ENCODE measurements at places on chromosomes 3 and 15.
A peak's percentile ranks its signal among the peaks of the same experiment; 100 is the strongest.

DNA sequence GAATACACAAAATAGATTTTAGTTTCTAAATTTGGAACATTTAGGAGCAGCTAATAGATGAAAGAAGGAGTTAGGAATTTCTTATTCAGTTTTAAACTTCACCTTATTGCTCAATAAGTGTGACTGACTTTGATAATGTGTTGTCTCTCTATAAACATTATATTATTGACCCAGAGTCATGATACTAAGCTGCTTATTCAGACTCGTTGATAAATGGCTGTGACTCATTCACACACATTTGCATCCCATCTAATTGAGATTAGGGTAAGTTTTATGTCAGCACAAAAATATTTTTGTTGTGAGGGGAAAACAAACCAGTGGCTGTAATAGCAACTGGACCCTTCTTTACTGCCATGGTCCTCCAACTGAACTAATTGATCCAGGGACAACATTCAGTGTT is 137.6 kb downstream of the GOLIM4 start:
- no peak for DNase-seq

GRCh38 chr15:57611938-57612337 is 20.2 kb downstream of the MYZAP start:
- no peak for DNase-seq

GRCh38 chr3:36695113-36695768 is 69.1 kb downstream of the DCLK3 start:
- no peak for DNase-seq

DNA sequence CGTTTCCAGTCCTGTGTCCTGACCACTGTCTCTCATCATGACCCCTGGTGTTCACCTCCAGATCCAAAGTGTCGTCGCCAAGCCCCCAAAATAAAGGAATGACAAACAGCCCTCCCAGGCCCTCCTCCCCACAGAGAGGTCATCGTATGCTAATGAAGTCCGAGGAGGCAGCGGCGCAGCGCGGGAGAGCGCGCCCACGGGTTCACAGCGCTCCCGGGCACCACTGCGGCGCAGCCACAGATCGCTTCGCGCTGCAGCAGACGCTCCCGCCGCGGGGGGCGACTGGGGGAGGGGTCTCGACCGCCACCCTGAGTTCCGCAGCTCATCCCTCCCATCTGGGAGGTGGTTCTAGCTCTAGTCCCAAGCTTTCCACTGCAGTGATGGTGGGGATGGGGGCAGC is 1.3 kb downstream of the DGKG start:
- DNase-seq = no peak

- DNase-seq = peak; percentile 24
Observed at GRCh38 chr3:32045091-32045915, 61.1 kb upstream of the GPD1L start.

- DNase-seq = no peak
Observed at GRCh38 chr3:32105291-32106131, 909 bp upstream of the GPD1L start.

GRCh38 chr3:49791571-49791970 is 5.2 kb upstream of the IP6K1 start:
- DNase-seq = no peak

DNA sequence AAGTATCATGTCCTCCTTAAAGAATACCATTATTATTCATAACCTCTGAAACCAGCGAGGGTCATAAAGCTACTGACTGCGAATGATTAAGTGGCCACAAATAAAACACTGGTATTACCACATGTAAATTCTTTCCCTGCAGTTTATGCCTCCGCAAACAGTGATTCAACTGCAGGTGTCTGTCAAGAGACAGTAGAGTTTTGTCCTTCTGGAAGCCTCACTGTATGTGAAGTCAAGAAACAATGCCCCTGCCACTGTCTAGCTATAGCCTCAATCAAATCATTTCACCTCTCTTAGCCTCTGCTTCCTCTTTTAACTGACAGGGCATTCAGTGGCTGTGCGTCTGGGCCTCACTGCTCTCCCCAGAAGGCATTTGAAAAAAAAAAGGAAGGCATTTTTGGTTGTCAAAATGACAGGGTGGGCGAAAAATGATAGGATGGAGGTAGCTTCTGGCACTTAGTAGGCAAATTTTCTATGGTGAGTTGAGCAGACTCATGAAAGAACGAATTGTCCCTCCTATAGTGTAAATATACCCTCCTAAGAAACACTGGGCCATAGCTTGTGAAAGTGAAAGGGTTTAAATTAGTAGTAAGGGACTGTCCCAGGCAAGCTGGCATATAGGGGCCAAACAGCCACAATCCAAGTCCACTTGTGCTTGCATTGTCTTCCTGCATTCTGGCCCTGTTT is 66.7 kb downstream of the FILIP1L start:
- no peak for DNase-seq

DNA sequence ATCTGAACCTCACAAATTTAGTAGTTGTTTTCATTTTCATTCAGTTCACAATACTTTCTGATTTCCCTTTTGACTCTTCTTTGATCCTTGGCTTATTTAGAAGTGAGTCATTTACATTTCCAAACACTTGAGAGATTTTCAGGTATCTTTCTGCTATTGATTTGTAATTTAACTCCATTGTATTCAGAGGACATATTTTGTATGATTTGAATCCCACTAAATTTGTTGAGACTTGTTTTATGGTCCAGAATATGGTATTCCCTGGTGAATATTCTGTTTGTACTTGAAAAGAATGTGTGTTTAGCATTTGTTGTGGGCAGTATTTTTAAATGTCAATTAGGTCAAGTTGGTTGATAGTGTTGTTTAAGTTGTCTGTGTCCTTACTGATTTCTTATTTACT is 29.6 kb downstream of the FAN1 start:
- DNase-seq = no peak

DNA sequence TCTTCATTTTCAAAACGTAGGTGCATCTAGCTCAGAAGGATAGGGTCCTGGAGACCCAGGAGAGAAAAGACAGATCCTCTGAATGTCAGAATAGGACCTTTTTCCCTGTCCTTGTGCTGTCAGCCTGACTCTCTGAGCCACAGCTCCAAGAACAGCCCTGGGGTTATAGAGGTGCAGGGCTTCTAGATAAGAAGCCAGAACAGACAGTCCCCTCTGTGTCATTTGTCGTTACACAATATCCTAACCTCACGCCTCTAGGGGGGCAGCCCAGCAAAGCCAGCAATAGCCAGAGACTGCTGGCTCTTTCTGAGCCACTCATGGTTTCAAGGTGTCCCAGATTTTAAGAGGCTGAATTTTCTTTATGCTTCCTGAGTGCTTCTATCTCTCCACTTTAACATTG is 153.2 kb upstream of the THBS1 start:
- DNase-seq = no peak

DNA sequence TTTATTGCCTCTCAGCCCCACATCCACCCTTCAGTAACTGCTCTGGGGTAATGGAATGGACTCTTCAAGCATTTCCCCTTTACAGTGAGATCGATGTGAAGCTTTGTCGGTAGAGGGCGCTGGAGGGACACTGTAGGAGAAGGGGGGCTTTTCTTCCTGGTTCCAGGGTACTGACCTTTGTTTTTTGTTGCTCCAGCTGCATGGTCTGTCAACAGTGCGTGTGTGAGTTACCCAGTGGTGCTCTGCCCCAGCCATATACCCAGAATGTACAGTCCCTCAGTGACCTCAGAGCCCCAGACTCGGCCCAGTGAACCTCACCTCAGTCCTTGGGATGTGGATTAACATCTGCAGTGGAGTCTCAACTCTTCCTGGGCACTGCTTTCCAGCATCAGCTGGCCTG is 180.3 kb upstream of the TSC22D2 start:
- no peak for DNase-seq

DNA sequence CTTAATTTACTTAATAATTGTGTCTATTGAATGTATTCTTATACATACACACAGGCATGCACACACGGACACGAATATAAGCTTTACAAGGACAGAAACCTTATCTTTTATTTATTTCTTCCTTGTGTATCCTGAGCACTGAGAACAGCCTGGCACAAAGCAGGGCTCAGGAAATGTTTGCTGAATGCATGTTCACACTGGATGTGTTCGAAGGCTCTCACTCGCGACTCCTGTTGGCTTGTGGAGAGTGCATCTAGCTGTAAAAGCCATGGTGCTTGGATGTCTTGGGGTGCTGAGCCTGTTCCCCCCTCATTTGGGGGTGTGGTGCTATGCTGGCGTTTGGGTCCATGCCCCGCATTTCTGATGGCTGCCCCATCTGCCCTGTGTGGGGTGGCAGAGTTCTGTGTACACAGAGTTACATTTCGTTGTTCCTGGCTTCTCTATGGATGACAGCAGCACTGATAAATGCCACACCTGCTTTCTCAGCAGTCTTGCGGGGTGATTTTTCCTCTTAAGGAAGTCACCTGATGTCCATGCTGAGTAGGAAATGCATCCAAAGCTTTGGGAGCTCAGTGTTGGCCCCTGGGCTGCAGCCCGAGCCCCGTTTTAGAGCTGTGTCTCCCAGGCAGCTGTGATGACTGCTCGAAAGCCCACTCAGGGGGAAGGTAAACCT is 148.5 kb downstream of the IGF1R start:
- DNase-seq = no peak

DNA sequence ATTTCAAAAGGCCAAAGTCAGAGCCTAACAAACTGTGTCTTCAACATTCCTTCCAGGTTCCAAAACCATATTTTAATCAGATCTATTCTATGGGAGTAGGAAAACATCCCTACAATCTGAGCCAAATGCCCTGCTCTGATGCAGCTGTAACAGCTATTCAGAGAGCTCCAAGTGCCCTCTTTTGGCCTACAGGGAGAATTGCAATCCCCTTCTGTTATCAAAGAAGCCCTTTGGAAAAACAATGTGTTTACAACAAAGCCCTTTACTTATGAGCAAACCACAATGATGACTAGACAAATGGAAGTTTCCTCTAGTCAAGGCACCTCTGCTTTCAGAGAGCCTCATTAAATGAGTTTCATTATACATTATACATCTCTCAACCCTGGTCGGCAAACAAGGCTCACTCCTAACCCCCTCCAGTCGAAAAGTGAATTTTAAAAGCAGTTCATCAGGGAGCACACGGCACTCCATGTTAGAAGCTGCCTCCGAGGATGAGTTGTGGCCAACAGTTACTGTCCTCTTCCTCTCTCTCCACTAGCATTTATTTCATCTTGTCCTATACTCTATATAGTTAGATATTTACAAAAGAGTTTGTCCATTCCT is 42.6 kb upstream of the TMCO5A start:
- DNase-seq = no peak

DNA sequence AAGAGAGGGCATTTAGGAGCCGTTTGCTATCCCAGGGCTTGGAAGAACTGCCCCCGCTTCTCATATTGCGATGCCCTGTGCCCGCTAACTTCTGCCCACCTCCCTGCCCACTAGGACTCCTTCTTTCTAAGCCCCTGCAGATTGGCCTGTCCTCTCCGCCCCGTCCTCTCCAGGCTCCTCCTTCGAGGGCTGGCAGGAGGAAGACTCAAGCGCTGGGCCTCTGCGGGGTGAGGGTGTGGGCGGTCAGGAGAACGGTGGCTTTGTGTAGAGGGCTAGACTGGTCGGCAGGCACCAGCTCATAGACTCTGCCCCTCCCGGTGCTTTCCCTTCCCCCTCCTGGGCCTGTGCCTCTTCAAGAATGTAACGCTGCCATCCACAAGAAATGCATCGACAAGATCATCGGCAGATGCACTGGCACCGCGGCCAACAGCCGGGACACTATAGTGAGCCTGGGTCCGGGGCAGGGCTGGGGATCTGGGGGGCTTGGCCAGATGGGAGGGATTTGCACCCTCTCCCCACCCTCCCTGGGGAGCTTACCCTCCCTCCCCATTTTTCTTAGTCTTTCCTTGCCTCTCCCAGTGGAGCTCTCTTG is 21.9 kb downstream of the PRKCD start:
- DNase-seq = no peak

GRCh38 chr3:73114711-73115110 is 53.3 kb downstream of the EBLN2 start:
- DNase-seq = no peak

GRCh38 chr3:24714436-24714835 is 219.8 kb upstream of the THRB start:
- DNase-seq = no peak

DNA sequence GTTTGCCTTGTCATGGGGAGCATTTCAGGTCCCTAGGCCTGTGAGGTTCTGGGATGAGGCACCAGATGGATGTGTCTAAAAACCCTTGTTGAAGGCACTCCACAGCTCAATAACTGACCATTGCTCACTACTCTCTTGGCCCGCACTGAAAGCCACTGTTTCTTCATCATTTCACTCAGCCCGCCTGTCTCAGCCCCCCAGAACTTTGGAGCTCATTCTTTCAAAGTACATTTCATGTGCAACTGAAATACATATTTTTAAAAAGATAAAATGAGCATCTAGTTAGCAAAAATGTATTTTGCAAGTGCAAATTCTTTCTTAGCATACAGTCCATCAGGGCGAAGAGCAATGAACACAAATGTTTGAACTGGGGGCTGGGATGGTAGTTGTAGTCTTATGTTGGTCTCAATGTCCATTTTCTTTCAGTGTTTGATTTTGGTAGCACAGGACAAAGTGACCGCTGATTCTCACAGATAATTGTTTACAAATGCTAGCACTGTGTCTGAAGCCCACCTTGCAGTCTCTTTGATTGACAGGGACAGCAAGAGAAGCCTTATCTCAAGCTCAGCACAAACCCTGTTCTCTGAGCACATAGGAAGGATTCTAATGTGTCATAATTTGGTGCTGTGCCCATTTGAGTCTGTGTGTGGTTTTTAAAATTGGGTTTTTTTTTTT is 19.6 kb downstream of the HEMK1 start:
- DNase-seq = no peak

DNA sequence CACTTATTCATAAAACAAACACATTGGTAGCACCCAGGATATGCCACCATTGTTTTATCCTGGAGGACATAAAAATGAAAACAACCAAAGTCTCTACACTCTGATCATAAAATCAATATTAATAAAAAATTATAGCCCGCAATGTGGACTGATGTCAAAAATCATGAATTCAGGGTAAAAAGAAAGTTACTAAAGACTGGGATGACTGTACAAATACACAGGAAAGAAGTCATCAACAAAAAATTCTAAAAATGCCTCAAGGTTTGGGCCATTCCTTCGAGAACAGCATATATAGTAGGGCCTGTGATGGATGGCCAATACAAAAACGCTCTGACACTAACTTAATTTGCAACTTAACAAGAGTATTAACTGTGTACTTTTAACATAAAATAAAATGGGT is 76.8 kb downstream of the THBS1 start:
- DNase-seq = no peak

GRCh38 chr3:141816958-141817357 is 53.8 kb downstream of the GRK7 start:
- no peak for DNase-seq

- DNase-seq = no peak
Observed at GRCh38 chr3:177781686-177782161, 584.4 kb upstream of the TBL1XR1 start.

DNA sequence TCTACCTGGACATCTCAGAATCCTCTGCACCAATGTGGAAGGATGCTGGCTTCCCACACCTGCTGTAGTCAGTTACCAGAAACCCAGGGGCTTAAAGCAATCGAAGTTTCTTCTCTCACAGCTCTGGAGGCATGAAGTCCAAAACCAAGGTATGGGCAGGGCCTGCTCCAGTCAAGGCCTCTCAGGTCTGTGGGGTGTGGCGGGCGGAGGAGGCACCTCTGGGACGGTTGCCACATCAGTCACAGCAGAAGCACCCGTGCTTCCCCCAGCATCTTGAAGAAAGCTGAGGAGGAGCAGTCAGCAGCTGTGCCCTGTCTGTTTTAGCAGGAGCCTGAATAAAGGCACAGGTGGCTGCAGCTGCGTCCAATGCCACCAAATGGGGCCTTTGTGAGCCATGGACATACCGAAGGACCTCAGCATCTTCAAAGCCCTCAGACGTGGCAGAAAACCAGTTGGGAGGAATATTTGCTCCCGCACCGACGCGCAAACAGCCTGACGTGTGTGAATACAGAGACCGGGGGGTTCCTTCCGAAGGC is 68.9 kb downstream of the TFRC start:
- DNase-seq = no peak

- no peak for DNase-seq
Observed at GRCh38 chr3:153355559-153355958, 193.5 kb downstream of the RAP2B start.

Measured in omental fat pad (tissue), 4 donors.